WTC11 (cell line): ENCODE measurements at places on chromosomes 6 and 20.

DNA sequence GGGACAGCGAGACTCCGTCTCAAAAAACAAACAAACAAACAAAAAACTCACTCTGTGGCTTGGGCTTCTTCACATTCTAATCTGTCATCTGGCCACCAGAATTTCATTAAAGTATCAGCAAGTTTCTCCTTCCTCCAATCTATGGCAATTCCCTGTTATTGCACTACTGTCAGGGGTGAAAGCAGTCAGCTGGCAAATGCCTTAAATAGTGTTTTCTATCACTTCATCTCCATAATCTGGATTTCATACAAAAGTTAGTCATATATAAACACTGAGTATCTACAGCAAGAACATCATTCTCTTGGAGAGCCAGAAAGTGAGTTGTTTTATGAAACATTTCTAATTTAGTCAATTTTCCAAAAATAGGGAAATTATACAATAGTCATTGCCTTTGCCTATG is 56.1 kb downstream of the PHACTR3 start:
- DNase-seq = no peak
- H3K4me1 ChIP-seq = no peaks in the 10 kb centered on the region
- peaks cover 28% of the 10 kb centered on the region for H3K36me3 ChIP-seq
- peaks cover 58% of the 10 kb centered on the region for H3K27me3 ChIP-seq

DNA sequence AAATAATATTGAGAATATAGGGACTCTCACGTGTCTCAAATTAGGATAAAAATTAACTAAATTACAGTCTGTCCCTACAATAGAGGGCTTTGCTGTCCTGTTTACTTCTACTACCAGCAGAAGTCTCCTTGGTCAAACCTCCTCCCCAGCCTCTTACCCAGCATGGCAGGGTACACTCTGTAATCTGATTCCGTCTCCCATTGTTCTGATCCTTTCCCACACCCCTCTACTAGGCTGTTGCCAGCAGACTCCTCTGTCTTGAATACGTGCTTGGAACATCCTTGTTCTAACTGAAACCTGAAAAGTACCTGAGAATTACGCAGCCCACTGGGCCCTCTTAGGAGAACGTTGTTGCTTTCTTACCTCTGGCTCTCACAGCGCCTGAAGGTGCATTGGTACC is 112.2 kb upstream of the PREP start:
- no peaks in the 10 kb centered on the region; the same call in 1 of the 2 replicates for H3K27me3 ChIP-seq
- H3K36me3 ChIP-seq = peaks cover 2% of the 10 kb centered on the region; the same call in 1 of the 2 replicates
- H3K4me3 ChIP-seq = no peak overlapping the region
- no peak overlapping the region for H3K27ac ChIP-seq

- H3K4me1 ChIP-seq = peaks cover 26% of the 10 kb centered on the region
- H3K36me3 ChIP-seq = no peaks in the 10 kb centered on the region
- no peaks in the 10 kb centered on the region for H3K27me3 ChIP-seq
These were observed 288.8 kb downstream of the BTBD9 start for GRCh38 chr6:38350942-38351341.

DNA sequence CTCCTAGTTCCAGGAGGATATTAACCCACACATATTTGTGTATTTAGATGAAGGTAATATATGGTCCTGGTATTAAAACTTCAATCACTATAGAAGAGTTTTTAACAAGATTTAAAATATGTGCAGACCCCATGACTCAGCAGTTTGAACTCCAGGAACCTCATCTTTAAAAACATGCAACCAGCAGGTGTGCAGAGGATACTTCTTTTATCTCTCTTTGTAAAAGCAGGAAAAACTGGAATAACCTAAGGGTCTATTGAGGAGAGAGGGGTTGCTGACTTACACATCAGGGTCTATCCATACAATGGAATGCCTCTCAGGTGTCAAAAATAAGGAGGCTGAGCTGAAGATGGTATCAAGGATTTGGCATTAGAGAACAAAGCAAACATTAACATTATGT is 36.9 kb upstream of the TFAP2C start:
- H3K36me3 ChIP-seq = 0 out of 2 replicates have a peak, but pooled peaks cover 3% of the 10 kb centered on the region
- no peaks in the 10 kb centered on the region for H3K27me3 ChIP-seq
- H3K27ac ChIP-seq = no peak overlapping the region
- peaks cover 36% of the 10 kb centered on the region for H3K4me1 ChIP-seq
- no peak overlapping the region for H3K4me3 ChIP-seq
- no peak for DNase-seq

- H3K4me3 ChIP-seq = no peak overlapping the region
- H3K27me3 ChIP-seq = peaks cover 8% of the 10 kb centered on the region
- no peak for DNase-seq
- no peak overlapping the region for H3K27ac ChIP-seq
- H3K4me1 ChIP-seq = peaks cover 22% of the 10 kb centered on the region
These were observed 436.7 kb downstream of the MEI4 start for GRCh38 chr6:78089531-78089930.
